ENCODE measurements at places on chromosomes 7 and 10.

DNA sequence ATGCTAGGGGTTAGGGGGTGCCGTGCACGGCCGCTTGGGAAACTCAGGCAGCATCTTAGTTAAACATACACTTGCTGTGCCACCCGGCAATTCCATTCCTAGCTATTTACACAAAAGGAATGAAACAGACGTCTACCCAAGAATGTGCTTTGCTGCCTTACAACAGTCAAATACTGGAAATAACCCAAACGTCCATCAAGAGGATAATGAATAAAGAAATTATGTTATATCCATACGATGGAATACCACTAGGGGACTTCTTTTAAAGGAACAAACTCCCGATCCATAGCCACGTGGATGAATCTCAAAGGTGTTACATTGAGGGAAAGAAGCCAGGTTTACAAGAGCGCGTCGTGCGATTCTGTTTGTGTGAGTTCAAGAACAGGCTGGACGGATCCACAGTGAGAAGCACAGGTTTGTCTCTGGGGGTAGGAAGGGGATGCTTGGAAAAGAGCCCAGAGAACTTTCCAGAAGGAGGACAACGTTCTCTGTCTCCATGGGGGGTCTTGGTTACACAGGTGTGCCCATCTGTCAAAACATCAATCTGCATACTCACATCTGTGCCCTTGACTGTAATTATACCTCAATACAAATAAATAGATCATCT is 41.8 kb downstream of the STK32C start:
- no peak for DNase-seq

- DNase-seq = no peak
Observed at GRCh38 chr10:43252783-43253341, 14.0 kb downstream of the RASGEF1A start.

- peak; percentile 59 for DNase-seq
Observed at GRCh38 chr7:23396222-23397015, 73.9 kb downstream of the IGF2BP3 start.

- DNase-seq = no peak
Observed at GRCh38 chr7:44533301-44534055, 7.7 kb downstream of the NPC1L1 start.

All from GM04504 (cell line).